Stimulated activated CD8-positive, alpha-beta memory T cell treated with anti-CD3 and anti-CD28 coated beads, Interleukin-4, amount 100 ng/mL, for 48 hours (primary cell): ENCODE measurements at places on chromosomes 7 and 10.

- no peak for DNase-seq
Measured at GRCh38 chr7:65938336-65938895, 43.6 kb downstream of the GUSB start.

- DNase-seq: no peak
Measured at GRCh38 chr10:100245484-100246220, 16.3 kb upstream of the CHUK start.

DNA sequence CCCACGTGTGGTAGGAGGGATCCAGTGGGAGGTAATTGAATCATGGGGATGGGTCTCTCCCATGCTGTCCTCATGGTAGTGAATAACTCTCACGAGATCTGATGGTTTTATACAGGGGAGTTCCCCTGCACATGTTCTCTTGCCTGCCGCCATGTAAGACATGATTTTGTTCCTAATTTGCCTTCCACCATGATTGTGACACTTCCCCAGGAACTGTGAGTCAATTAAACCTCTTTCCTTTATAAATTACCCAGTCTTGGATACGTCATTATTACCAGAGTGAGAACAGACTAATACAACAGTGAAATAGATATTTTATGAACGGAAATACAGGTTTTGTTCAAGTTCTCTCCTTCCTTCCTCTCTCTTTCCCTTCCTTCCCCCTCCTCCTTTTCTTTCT is 15.8 kb downstream of the CALD1 start:
- no peak for DNase-seq

GRCh38 chr10:93397020-93397419 is 85.1 kb downstream of the MYOF start:
- DNase-seq: no peak

- no peak for DNase-seq
Measured at GRCh38 chr10:3074145-3074665, 6.9 kb downstream of the PFKP start.

DNA sequence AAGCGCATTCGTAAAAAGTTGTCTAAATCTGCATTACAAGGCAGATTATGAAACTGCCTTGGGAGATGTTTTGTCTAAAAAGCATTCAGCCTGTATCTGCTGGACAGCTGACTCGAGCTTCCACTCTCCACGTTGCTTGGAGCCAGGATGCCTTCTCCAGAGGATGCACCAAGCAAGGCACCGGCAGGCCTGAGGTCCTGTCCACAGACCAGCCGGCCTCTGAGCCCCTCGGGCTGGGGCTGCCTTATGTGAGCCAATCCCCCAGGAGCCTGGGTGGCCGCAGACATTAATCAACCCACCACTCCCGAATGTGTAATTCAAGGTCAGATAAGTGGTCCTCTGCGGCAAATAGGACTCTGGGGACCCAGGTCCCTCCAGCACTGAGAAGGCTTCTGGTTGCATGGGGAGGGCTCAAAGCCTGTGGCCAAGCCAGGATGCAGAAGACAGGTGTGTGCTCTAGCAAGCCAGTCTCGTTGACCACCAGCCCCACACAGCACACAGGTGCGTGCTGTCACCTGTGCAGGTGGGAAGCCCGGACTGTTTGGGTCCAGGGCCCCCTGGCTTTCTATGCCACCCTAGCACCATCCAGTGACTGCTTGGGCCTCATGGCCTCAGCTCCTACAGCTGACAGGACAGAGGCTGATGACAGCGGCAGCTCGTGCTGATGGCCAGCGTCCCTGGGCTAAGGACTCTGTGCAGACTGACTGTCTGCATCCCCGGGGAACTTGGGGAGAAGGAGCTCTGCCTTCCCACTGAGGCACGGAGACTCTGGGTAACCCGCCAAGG is 4.8 kb upstream of the RET start:
- no peak for DNase-seq

DNA sequence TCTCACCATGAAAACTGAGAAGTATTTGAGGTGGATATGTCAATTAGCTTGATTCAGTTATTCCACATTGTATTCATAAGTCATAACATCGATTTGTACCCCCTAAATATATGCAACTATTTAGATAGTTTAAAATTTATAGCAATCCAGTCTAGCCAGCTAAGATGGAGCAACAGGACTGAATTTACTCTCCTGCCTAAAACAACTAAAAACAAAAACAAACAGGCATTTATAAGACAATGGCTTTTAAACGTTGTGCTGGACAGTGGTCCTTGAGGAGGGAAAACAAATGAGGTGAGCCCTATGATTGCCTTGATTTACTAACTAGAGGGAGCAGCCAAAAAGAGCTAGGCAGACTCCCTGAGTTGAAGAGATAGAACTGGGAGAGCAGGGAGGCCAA is 814 bp upstream of the GPAM start:
- no peak for DNase-seq

DNA sequence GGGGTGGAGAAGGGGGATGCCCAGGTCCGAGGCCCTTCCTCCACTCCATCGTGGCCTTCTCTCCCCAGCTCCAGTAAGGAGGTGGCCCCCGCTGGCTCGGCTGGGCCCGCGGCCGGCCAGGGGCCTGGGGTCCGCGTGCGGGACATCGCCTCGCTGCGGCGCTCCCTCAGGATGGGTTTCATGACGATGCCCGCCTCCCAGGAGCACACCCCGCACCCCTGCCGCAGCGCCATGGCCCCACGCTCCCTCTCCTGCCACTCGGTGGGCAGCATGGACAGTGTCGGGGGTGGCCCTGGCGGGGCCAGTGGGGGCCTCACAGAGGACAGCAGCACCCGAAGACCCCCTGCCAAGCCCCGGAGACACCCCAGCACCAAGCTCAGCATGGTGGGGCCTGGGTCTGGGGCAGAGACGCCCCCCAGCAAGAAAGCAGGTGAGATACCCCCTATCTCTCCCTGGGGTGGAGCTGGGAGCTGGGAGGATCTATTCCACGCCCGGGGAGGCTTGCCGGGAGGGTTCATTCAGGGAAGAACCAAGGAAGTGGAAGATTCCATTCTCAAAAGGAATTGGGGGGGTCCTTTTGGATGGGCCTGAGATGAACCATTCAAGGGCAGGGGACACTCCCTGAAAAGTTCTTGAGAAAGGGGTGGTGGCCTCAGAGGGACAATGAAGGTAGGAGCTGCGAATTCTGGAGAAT is 3.2 kb downstream of the NYAP1 start:
- no peak for DNase-seq

DNA sequence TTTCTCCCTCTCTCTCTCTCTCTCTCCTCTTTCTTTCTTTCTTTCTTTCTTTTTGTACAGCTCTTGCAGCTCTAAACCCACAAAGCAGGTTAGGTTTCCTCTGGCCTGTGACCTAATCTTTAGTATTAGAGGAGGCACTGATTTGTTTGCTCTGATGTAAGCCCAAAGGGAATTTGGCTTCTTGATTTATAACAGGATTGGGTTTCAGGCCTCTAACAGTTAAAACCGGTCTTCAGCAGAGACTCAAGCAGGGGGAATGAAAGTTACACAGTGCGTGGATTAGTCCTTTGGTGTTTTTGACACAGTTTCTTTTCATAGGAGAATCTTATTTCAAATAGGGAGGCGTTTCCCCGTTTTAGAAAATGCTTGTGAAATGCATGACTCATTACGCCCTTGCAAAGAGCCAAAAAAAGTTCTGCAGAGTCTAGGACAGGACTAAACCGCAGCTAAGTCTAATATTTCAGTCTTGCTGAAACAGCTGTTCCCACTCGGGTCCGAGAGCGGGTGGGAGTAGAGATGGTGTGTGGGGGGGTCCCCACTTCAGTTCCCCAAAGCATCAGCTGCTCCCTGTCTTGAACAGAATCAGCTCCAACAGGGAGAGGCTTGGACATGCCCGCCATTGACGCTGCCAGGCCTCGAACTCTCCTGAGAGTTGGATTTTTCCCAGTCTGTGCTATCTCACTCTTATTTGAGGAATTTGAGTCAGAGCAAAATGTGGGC is 296.5 kb upstream of the PITRM1 start:
- no peak for DNase-seq

GRCh38 chr7:327233-327931 is 37.4 kb downstream of the FOXL3 start:
- DNase-seq: no peak

GRCh38 chr10:112182784-112183328 is 709 bp downstream of the GPAM start:
- DNase-seq: no peak

GRCh38 chr7:98130959-98131358 is 24.3 kb downstream of the LMTK2 start:
- no peak for DNase-seq

DNA sequence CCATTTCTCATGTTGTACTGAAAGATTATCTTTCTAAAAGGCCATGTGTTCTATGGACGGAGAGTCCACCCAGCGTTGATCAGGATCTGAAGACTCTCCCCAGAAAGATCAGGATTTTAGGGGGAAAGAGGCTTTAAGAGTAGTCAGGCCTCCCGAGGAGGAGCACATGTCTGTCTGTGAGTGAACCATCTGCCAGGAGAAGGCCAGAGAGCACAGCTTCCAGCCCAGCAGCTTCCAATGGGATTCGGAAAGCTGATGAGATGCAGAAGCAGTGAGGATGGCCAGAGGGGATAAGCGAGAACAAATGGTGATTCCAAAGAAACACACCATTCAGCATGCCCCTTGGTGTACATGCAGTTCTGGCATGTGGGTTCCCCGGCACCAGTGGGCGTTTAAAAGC is 88.5 kb upstream of the TCERG1L start:
- no peak for DNase-seq

DNA sequence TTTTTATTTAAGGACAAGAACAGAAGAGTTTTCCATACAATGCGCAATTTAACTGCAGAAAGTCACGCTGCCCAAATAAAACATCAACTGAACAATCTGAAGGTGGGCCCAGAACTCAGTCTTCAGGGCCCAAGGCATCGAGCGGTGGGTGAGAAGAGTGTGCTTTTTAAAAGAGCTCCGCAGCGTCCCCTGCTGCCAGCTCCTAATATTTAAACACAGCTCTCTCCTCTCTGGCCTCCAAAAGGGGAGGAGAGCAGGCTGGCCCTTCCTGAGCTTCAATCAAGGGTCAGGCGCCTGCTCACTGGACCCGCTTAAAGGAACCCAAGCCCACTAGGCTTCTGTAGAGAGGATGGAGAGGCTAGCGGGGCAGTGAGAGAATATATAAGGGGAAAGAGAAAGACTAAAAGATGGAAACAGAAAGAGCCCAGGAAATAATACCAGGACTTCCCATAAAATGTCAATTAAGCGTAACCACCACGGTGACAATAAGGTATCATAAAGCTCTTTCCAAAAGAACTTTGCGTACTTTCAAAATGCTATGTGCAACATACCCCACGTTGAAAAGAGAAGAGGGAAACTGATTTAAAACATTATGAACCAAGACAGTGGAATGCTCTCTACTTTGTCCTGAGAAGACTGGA is 2.8 kb downstream of the FAM53B start:
- peak; percentile 86 for DNase-seq
